HL-60 (cell line): ENCODE measurements at places on chromosomes 4 and X.

DNA sequence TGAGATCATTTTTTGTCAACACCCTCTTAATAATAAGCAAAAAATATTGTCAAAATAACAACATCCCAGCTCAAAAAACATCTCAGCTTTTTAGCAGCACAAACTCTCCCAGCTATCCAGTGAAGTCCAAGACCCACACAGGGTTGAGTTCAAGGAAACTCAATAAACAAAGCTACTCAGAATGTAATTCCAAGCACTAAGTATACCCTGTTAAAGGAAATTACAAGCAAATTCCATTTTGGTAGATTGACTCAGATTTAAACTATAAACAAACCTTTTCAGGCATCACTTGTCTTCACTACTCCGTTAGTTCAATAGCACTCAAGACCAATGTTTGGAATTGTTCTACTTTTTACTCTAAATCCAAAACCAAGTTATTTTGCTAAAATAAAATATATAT lies 506.0 kb upstream of the INTU start:
- no peak for DNase-seq

DNA sequence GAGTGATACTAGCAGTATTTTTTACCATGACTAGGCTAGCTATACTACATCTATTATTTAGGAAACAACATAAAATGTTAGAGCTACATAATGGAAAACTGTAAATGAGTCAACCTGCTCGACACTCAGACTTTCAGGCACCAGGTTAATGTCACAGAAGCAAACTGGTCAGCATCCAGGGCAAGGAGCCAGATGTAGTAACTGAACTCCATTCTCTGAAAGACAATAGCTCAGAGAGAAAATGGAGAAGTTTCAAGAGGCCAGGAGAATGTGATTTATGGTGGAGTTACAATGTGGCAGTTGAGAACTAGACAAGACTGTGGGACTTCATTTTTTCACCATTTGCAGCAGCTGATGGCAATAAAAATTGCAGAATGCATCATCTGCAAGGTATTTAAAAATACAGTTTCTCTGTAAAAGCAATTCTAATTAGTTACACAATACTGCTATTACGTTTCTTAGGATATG lies 342.7 kb upstream of the PABPC4L start:
- no peak for DNase-seq

- no peak for DNase-seq
Measured at GRCh38 chr4:146186596-146186995, 11.1 kb downstream of the LSM6 start.

DNA sequence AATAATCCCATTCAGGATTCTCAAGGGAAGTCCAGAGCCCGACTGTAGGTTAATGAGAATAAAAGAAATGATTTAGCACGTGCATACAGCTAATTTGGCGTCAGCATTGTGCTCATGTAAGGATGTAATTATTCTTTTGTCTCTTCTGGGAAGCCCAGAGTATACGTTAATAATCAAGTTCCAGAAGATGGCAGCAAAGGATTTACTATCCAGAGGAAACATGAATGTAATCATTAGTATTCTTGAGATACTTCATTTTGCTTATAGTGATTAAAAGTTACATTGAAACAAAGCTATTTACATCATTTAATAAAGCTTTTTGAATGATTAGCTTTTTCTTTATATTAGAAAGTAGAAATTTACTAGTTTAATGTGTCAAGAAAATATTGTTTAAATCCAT lies 27.1 kb upstream of the MAP9 start:
- DNase-seq: no peak

GRCh38 chrX:136711147-136711546 lies 63.2 kb downstream of the CD40LG start:
- peak; percentile 39 for DNase-seq

- no peak for DNase-seq
Measured at GRCh38 chr4:8532245-8532781, 47.9 kb upstream of the GPR78 start.

GRCh38 chrX:154417157-154417556 lies 5.8 kb downstream of the TAFAZZIN start:
- no peak for DNase-seq

DNA sequence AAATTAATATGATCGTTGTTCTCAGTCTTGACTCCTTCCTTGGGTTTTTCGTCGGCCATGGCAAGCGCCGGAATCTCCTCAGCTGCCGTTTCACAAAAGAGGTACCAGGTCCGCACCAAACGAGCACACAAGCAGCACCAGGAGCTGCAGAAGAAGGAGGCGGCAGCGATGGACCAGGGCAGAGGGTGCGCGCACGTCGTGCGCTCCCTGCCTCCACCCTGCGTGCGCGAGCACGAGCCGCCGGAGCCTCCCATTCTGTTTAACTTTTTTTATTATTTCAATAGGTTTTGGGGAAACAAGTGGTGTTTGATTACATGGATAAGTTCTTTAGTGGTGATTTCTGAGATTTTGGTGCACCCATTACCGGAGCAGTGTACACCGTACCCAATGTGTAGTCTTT lies 158.2 kb downstream of the PLS3 start:
- no peak for DNase-seq

DNA sequence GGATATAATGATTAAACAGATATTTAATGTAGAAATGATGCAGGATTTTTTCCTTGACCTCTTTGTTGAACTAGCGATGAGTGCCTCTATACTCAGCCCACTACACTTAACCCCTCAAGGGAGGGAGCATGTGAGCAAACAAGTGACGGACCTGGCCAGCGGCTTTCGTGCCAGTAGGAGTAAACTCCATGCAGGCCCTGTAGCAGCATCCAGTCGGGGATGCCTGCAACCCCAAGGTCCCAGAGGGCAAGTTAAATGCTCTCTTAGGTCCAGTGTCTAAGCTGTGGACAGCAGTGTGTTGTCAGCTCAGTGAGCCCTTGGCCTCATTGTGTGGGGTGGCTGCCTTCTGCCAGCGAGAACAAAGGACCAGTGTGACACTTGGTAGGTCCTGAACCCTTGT lies 708.7 kb downstream of the TECRL start:
- no peak for DNase-seq

GRCh38 chrX:42585842-42586621 lies 191.9 kb downstream of the PPP1R2C start:
- no peak for DNase-seq

DNA sequence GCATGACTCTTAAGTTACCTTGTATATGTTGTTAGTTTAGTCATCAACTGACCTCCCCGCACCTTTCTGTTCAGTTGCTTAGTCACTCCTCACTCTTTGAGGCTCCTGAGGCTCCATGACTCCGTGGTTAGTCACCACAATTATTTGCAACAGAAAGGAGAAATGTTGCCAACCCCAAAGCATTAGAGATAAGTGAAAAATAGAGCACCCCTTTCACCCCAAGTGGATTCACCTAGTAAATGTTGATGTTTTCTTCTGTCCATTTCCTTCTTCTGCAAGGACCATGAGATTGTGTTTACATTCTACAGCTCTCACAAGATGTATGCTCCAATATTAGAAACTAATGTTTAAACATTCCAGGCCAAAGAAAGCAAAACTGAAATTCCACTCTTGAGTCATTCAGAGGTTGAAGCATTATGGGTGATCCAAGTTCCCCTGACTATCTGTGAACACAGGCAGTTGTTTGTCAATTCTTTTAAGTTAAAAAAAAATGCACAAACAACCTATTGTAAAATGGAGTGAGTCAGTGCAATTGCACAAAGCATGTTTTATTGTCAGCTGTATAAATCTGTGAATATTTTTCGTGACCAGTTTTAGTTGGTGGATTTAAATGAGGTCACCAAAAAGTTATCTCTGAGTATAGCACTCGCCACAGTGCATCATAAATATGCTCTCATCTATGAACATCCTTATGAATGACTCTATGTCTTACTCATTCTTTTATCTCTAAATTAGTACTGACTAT lies 552.4 kb upstream of the MAGEB2 start:
- DNase-seq: no peak

DNA sequence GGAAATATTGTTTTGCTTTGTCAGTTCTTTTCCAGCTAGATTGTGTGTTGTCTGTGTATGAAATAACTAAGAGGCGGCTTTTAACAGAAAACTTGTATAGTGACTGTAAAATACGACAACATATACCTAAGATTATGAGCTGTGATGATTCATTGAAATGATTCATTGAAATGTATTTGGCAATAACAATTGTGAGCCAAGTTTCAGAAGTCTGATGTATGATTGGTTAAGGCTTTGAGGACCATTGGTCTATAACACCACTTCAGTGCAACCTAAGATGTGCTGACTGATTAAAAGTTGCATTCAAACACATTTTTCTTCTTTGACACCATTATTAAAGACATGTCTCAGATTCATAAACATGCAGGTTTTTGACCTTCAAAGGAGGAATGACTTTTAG lies 76.6 kb downstream of the PTPN13 start:
- DNase-seq: no peak

DNA sequence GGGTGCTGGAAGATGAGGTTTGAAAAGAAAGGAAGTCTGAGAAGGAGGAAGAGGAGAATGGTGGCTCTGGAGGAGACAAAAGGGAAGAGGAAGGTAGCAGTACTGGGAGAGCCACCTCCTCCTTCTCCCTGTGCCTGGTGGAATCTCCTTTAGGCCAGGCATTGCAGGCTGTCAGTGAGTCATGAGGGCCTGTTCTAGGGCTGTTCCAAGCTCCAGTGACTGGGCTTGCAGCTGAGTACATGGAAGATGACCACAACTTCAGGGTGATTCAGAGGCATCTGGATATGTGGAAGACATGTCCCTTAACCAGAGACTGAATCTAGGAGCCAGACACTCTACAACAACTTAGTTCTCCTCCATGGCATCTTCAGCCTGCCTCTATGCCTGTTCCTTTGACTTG lies 107.8 kb downstream of the EFNB1 start:
- no peak for DNase-seq

DNA sequence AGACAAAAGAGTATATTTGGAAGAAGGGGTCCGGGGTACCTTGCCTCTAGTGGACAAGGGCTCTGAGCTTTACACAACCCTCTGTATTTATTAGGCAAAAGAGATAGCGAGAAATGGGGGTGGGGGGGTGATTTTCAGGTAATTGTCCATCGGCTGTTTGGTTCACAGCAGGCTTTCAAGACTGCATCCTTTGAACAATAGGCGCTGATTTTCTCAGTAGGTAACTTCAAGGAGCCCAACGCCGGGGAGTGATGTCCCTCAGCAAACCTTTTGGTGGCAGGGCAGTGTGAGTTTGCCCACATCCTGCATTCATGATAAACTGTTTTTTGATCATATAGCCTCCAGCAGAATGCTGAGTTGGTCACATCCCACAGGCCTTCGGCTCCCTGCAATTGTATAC lies 61.6 kb downstream of the KDM5C start:
- no peak for DNase-seq

DNA sequence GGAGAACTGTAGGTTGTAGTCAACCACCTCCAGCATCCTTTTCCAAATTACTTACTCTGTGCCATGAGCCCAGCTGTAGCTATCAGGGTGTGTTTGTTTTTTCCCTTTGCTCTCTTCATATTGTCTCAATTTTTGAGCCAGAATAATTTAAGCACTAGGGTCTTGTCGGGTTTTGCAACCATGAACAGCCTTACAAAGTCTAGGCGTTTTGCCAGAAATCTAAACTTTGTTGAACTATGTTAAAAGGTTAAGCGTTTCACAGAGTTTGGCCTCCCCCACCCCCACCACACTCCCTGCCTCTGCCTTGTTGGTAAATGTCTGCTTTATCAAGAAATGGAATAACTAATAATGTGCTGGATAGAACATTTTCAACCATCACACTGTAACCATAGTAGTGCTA lies 190.6 kb upstream of the TTC29 start:
- no peak for DNase-seq

DNA sequence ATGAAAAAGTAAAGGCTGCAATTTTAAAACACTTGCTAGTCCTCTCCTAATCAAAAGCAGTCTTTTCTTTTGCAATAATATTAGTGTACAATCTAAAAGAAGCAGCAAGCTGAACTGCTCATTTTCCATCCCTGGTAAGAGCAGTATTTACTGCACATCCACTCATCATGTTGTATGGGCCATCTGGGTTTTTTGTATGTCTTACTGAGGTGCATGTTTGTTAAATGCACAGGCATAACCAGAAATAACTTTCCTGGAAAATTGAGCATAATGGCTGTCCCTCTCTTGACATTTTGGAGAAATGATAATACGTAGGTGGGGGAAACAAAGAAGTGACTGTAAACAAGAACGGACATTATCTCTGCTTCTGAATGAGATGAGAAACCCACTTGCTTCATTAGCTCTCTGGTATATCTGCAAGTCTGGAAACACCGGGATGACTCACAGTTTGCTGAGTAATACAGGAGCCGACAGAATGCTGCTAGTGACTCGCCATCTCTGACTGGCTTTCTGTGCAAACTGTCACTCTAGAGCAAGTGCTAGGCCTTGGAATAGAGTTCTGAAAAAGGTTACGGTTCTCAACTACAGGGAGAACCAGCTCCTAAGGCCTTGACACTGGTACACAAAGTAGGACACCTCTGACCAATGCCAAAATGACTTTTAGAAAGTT lies 85.7 kb upstream of the MTM1 start:
- DNase-seq: no peak

GRCh38 chr4:114691865-114692264 lies 93.3 kb downstream of the UGT8 start:
- no peak for DNase-seq

GRCh38 chr4:4861390-4862018 lies 2.0 kb downstream of the MSX1 start:
- no peak for DNase-seq

GRCh38 chr4:107800706-107801105 lies 24.0 kb upstream of the SGMS2 start:
- peak; percentile 22 for DNase-seq

GRCh38 chr4:52751487-52751911 lies 274 bp upstream of the ERVMER34-1 start:
- no peak for DNase-seq

DNA sequence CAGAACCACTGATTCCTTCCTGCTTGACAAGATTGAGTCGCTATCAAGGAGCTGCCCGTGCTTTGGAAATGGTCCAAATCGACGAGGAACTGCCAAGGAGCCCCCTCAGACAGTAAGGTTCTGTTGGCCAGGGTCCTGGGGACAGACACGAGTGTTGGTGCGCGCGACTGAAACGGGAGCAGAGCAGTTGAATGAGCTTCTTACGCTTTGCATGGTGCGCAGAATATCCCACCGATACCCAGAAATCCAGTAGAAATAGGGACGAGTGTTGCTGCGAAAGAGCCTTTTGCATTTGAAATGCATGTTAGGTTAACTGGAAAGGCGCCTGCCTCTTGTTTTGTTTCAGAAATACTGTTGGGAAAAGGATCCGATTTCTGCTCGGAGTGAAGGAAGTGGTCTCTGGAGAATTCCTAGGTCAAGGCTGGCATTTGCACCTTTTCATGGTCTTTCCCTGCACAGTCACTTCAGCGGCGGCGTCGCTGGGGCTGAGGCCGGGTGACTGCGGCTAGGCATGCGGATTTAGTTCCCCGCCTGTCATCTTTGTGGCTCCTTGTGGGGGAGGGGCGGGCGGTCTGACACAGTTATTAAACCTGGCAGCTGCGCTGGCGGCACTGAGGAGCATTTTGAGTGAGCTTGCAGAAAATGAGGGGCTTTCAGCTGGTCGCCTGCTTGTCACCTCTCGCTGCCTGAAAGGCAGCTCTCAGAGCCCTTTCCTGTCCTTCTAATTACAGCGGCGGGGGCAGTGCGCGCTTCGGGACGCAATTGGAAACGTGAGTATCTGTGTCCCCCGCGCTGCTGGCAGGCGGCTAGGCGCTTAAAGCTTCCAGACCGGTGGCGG lies 51.5 kb upstream of the TRIM2 start:
- peak; percentile 77 for DNase-seq
